ENCODE measurements at places on chromosomes 11 and 22. TPM values are rescaled to one million over a fixed set of nuclear protein-coding genes. Genes with fewer than 3 reads are reported as not detected.

Gene MB
- total RNA-seq = not detected

DNA sequence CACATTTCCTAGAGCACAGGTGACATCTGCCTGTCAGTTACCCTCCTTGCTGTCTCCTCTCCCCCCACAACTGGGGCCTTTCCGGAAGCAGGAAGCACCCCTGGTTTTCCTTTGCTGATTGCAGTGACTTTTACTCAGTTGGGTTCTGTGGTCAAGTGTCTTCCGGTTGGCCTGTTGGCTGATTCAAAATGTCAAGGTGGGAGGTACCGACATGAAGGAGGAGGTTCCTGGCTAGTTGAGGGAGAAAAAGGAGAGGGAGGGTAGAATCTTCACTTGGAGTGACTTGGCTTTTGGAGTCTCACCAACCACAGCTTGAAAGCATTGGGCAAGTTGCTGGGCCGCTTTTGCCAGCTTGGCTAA is 9.3 kb upstream of the ADAMTS15 start:
- no peak for DNase-seq

DNA sequence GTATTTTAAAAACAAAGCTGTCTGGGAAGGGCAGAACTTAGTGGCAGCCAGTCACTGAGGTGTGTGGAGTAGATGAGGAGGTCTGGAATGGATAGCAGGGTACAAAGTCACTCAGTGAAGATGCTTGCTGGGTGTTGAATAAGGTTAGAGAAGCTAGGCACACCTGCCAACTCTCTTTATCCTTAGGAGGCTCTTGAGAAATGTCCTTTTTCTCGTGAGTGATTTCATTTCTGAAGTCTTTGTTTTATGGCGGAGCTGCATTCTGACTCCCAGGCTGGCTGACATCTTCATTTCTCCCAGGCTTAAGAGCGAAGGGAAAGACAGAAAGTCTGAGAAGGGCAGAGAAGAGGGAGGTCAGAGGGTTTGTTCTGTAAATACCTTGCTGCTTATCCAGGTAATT is 31.0 kb downstream of the CECR2 start:
- no peak for DNase-seq

GRCh38 chr22:33889748-33890147 is 30.5 kb downstream of the LARGE1 start:
- no peak for DNase-seq

DNA sequence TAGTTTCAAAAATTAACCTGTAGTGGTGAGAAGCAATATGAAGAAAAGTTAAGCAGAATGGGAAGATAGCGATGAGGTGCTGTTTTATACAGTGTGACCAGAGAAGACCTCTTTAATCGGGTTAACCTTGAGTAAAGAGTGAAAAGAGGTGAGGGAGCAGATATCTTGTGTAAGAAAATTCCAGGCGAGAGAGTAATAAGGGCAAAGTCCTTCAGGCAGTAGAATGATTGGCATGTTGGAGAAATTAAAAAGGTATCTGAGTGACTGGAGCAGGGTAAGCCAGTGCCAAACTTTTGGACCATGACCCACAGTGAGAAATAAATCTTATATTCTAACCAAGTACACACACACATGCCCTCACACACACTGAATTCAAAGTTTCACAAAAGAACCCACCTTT is 374.7 kb upstream of the LARGE1 start:
- DNase-seq = no peak

GRCh38 chr22:40626851-40627250 is 9.7 kb downstream of the MRTFA start:
- DNase-seq = no peak

All from G401 (cell line).